Activated T-cell treated with anti-CD3 and anti-CD28 coated beads, Interleukin-2, amount 50 U/mL, for 72 hours (primary cell): ENCODE measurements at places on chromosomes 2 and 18. TPM values are rescaled to one million over a fixed set of nuclear protein-coding genes. Genes with fewer than 3 reads are reported as not detected.

DNA sequence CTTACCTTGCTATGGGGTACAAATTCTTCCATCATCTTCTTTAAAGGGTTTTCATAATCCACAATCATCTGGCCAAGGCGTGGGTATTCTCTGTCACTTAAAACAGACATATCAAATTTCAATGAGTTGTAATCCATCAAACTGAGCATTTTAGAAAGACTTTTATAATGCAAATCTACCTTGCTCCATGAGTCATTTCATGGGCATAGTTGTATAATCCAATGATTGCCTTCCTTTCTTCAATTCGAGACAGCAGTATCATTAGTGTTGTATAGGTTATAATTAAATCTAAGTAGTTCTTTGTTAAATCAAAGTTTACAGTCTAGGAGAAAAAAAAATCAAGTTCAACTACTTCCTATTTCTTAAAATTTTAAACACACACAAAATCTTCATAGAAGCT lies 36.3 kb downstream of the NCKAP1 start:
- no peaks in the 10 kb centered on the region for H3K27me3 ChIP-seq
- no peaks in the 10 kb centered on the region for H3K4me1 ChIP-seq
- DNase-seq = no peak
- no peak overlapping the region for H3K27ac ChIP-seq
- H3K36me3 ChIP-seq = peaks cover 2% of the 10 kb centered on the region
- H3K4me3 ChIP-seq = no peak overlapping the region

Gene KYNU
- total RNA-seq = 0.14 TPM

DNA sequence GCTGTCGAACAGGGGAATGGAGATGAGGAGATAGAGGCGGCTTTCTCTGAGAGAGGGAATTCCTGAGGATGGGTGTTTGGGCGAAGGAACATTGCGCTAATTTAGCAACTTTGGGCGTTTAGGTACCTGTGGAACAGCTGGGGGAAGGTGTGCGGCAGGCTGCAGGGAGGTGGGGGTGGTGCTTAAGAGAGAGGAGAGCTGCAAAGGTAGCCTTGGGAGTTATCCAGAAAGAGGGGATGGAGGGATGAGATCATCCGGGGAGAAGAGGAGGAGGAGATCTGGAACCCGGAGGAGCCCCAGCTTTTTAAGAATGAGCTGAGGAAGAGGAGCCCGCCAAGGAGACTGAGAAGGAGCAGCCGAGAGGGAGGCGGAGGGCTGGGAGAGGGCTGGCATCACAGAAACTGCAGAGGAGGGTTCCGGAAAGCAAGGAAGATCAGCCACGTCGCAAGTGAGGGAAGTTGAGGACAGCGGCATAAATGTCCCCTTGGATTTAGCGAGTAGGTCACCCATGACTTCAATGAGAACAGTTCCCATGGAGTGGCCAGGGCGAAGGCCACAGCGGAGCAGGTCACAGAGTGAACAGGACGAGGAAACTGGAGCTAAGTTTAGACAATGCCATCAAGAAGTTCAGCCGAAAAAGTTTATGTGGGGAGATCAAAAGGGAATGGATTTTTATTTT lies 174.7 kb downstream of the KLHL29 start:
- no peaks in the 10 kb centered on the region for H3K36me3 ChIP-seq
- no peak overlapping the region for H3K27ac ChIP-seq
- no peaks in the 10 kb centered on the region for H3K27me3 ChIP-seq
- no peak for DNase-seq
- H3K4me1 ChIP-seq = no peaks in the 10 kb centered on the region

GRCh38 chr2:44135296-44135695 lies 33.4 kb upstream of the PPM1B start:
- H3K36me3 ChIP-seq = no peaks in the 10 kb centered on the region
- peaks cover 9% of the 10 kb centered on the region for H3K4me1 ChIP-seq
- no peak overlapping the region for H3K27ac ChIP-seq
- DNase-seq = no peak

Gene BOLL
- total RNA-seq = not detected

- H3K27me3 ChIP-seq = peaks cover 19% of the 10 kb centered on the region
- no peaks in the 10 kb centered on the region for H3K36me3 ChIP-seq
- no peak overlapping the region for H3K4me3 ChIP-seq
- no peaks in the 10 kb centered on the region for H3K4me1 ChIP-seq
Measured at GRCh38 chr2:226320076-226320948, 479.3 kb downstream of the IRS1 start.

DNA sequence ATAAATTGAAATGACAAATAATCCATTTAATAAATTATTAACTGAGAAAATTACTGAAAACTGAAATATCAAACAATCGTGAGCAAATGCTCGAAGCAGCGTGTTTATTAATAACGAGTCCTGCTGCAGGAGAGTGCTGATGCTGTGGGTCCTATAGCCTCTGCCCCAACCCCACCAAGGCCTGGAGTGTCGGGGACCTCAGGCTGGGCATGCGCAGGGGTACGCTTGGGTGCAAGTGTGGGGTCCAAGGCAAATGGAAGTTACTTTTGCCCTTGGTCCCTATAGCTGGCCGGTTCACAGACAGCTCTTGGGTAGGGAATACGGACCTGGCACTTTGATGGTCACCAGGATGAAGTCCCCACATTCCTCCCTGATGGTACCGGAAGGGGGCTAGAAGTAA lies 43.3 kb upstream of the CELF4 start:
- no peaks in the 10 kb centered on the region for H3K27me3 ChIP-seq
- H3K27ac ChIP-seq = no peak overlapping the region
- no peak overlapping the region for H3K4me3 ChIP-seq
- H3K4me1 ChIP-seq = no peaks in the 10 kb centered on the region

Gene DSG4
- not detected for total RNA-seq

Gene ATG9A
- 48.5 TPM for total RNA-seq

Gene EVX2
- total RNA-seq = not detected

DNA sequence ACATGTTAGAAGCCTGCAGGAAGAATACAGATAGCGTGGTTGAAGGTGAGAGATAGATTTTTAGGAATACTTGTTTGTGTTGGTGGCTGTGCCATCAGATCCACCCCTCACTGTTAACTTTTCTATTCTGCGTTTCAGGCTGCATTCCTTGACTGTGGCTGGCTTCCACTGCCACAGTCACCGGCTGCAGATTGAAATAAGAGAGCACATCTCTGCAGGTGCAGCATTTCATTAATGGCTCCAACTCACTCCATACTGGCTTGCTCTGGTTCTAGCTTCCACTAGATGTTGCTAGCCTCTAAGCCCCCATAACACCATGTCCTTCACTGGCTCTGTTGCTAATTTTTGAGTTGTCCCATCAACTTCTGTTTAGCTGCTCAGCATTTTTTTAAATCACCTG lies 286.5 kb downstream of the CPS1 start:
- DNase-seq = no peak
- H3K4me1 ChIP-seq = no peaks in the 10 kb centered on the region
- no peak overlapping the region for H3K4me3 ChIP-seq
- no peaks in the 10 kb centered on the region for H3K27me3 ChIP-seq
- H3K27ac ChIP-seq = no peak overlapping the region

Gene SDC1
- 0.38 TPM for total RNA-seq

GRCh38 chr2:3151153-3151918 lies 226.3 kb downstream of the EIPR1 start:
- H3K27me3 ChIP-seq = no peaks in the 10 kb centered on the region
- peaks cover 21% of the 10 kb centered on the region for H3K36me3 ChIP-seq
- no peaks in the 10 kb centered on the region for H3K4me1 ChIP-seq
- H3K27ac ChIP-seq = no peak overlapping the region
- H3K4me3 ChIP-seq = no peak overlapping the region
- no peak for DNase-seq

Gene ANTXR1
- total RNA-seq = not detected

Gene SLC5A7
- not detected for total RNA-seq

Gene ACSL3
- 63.3 TPM for total RNA-seq

DNA sequence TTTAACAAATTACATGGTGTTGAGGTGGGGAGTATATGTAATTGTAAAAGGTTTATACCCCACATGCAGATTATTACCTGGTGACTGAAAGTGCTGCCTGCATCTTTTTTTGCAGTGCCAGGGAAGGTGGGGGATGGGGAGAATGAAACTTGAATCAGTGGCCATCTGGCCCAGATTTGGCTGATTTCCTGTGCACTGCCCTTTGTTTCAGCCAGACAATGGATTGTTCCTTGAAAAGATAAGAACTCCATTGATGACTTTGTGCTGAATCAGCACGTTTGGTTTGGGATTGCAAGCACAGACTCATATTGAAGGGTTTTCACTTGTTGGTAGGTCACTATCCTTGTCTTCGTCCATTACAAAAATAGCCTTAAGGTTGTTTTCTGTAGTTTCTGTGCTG lies 20.9 kb downstream of the GREB1L start:
- H3K4me1 ChIP-seq = no peaks in the 10 kb centered on the region
- H3K27me3 ChIP-seq = peaks cover 16% of the 10 kb centered on the region
- H3K4me3 ChIP-seq = no peak overlapping the region
- DNase-seq = no peak

Gene MTERF4
- total RNA-seq = 53.7 TPM

Gene TFCP2L1
- 0.10 TPM for total RNA-seq

Gene BOLA3
- 42.5 TPM for total RNA-seq

DNA sequence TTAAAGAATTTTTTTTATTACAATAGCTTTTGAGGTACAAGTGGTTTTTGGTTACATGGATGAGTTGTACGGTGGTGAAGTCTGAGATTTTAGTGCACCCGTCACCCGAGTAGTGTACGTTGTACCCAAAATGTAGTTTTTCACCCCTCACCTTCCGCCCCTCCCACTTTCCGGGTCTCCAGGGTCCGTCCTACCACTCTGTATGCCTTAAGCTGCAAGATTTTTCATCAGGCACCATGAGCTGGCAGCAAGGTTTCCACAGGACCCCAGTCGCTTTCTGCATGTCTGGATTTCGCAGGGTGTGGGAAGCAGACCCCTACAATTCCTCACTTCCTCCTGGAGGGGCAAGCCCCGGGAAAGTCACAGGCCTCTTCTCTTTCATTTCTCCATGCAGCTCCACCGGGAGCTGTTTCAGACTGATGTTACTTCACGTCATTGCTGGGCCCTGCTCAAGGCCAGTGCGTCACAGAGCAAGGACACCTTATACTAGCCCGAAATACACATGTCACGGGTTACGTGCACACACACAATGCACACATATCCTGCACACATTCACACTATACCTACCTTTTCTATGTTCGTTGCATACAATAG lies 179.1 kb downstream of the ZFP36L2 start:
- no peak overlapping the region for H3K4me3 ChIP-seq
- no peak overlapping the region for H3K27ac ChIP-seq
- H3K36me3 ChIP-seq = no peaks in the 10 kb centered on the region
- no peak for DNase-seq
- H3K4me1 ChIP-seq = peaks cover 38% of the 10 kb centered on the region
- no peaks in the 10 kb centered on the region for H3K27me3 ChIP-seq

DNA sequence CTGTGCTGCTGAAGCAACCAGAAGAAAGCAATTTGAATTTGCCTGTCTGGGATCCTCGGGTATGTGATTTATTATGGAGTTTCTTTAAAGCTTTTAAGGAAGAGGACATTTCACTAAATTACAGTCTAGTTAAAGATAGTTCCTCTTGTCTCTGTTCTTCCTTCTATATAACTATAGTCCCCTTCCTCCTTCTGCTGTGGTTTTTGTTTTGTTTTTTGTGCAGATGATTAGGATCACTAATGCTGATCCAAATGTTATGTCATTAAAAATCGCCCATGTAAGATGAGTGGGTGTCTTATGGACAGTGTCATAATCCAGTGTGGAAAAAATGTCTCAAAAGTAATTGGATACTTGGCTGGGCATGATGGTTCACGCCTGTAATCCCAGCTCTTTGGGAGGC lies 24.7 kb downstream of the PAPOLG start:
- H3K27ac ChIP-seq = no peak overlapping the region
- no peaks in the 10 kb centered on the region for H3K4me1 ChIP-seq

Gene MAPRE3
- total RNA-seq = 4.8 TPM
